ENCODE measurements at places on chromosomes 5 and 9.

- no peak for DNase-seq
Observed at GRCh38 chr5:179805529-179806249, 977 bp downstream of the MGAT4B start.

- DNase-seq = no peak
Observed at GRCh38 chr5:176529741-176530141, 7.5 kb downstream of the RNF44 start.

GRCh38 chr9:73264631-73265030 lies 113.0 kb downstream of the ANXA1 start:
- DNase-seq = no peak

GRCh38 chr9:78010445-78010844 lies 21.2 kb downstream of the GNAQ start:
- no peak for DNase-seq

GRCh38 chr5:170228762-170229435 lies 3.9 kb upstream of the C5orf58 start:
- DNase-seq = no peak

DNA sequence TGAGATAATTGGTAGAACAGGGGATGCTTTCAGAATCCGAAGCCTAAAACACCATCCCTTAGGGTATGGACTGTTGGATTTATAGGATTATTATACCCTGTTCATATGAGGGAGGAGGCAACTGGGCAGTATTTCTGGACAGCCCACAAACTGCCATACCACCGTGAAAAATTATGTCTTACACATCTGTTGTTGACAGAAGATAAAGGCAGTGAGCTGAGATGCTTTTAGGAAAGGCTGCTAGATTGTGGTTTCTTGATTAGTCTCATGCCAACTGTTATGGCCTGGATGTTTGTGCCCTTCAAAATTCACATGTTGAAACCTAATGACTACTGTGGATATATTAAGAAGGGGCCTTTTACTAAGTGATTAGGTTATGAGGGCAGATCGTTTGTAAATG lies 83.7 kb upstream of the DHFR start:
- no peak for DNase-seq

DNA sequence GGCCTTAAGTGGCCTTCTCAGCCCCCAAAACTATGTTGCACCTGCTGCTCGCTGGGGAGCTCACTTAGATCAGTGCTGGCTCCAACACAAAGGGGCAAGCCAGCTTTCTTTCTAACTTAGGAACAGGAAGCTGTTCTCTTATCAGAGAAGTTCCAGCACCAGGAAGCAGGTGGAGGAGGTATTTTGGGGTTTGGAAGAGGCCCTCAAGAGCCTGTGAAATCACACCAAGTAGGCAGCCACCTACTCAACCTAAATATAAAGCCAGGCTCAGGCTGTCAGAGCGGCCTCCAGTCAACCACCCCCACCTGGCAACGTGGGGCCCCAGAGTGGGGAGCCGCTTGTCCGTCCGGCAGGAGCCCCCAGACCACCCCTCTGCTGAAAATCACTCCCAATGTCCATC lies 152.8 kb downstream of the OLFM1 start:
- no peak for DNase-seq

DNA sequence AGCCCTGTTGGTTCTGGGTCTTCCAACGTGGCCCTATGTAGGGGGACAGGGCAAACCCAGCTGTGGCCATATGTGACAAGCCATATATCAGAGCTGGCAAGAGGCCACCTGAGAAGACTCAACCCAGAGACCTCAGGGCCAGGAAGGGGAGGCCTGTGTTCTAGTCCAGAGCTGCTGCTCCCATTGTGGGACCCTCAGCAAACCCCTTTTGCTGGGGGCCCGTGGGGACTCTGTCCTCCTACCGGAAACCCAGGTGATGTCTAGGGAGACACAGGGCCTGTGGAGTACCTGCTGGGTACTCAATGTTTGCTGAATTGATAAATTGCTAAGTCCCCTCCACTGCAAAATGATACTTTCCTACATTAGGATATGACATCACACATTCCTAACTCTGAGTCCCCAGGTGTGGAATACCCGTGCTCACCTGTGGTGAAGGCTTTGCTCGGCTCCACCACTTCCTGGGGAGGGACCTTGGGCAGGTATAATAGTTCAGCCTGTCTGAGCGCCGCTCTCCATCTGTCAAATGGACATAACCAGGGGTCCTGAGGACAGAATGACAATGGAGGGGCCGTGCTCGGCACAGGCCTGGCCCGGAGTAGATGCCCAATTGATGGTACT lies 38.4 kb upstream of the ASS1 start:
- DNase-seq = no peak

GRCh38 chr5:79544131-79544530 lies 30.2 kb upstream of the HOMER1 start:
- DNase-seq = no peak

DNA sequence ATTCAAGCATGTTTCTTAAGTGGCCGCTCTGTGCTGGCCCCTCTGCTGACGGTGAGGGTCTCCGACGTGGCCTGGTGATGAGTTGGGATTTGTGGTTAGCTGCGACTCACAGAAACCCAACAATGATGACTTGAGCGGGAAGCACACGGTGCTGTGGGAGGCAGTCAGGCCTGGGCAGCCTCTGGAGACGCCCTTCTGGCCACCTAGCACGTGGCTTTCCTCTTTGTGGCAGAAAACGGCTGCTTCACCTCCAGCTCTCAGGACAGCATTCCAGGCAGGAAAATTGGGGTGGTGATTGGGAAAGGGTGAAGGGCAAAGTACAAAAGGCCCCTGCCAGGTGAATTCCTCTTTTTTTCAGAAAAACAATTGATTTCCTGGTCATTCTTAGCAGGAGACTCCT lies 17.5 kb upstream of the IER5L start:
- DNase-seq = no peak

GRCh38 chr5:54872810-54873209 lies 112.6 kb downstream of the ESM1 start:
- DNase-seq = no peak

DNA sequence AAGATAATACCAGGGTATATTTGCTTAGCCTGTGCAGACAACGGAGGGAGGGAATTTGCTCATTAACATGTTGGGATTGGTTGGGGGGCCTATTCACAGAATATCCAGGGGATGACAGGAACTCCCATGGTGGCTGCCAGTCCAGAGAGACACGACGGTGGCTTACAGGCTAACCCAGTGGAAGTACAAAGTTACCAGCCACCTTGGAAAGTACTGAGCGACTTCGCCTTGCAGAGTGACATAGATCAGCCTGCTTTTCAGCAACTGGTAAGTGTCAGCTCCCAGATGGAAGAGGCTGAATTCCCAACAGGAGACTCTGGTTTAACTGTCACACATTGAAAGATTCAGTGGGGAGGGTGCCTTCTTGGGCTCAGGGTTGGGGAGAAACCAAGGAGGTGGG lies 7.9 kb downstream of the ISL1 start:
- DNase-seq = no peak

GRCh38 chr9:127451858-127452656 lies 747 bp downstream of the LRSAM1 start:
- DNase-seq = no peak

GRCh38 chr5:79595086-79595485 lies 17.2 kb upstream of the TENT2 start:
- no peak for DNase-seq

Data from activated CD8-positive, alpha-beta memory T cell treated with anti-CD3 and anti-CD28 coated beads for 1 hour (primary cell).